Transverse colon (tissue), 4 donors: ENCODE measurements at places on chromosomes 16 and 17. TPM values are rescaled to one million over a fixed set of nuclear protein-coding genes. Genes with fewer than 3 reads are reported as not detected.
A peak's percentile ranks its signal among the peaks of the same experiment; 100 is the strongest.

- no peaks in the 10 kb centered on the region for H3K36me3 ChIP-seq
- H3K27me3 ChIP-seq: no peaks in the 10 kb centered on the region
- H3K4me3 ChIP-seq: no peak overlapping the region
- H3K27ac ChIP-seq: peak overlapping the region; percentile 80
- peak; percentile 87 for DNase-seq
These were observed 2.0 kb upstream of the C17orf99 start for GRCh38 chr17:78144147-78144719.

DNA sequence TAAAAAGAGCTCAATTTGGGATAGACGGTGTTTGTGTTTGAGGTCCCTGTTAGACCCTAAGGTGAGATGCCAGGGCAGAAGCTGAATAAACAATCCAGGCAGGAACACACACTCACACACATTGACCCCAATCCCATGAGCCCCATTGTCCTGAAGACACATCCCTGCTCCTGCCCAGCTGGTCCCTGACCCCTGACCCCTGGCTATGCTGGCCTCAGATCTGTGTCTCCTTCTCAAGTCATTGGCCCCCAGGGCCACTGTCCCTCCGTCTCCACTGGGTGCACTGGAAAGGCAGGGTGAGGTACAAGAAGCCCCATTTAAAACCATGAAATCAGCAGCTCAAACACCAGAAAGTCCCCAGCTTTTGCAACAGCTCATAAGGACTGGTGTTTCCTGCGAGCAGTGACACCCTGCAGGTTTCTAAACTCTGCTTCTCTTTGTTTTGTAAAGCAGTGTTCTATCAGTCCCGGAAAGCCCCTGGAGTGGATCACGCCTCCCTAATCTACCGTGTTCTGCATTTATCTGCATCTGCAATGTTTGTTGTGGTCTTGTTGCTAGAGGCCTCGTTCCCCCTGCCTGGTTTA, 18.0 kb upstream of the ASGR2 start:
- H3K36me3 ChIP-seq: no peaks in the 10 kb centered on the region
- peak overlapping the region; percentile 66 for H3K27ac ChIP-seq
- H3K27me3 ChIP-seq: peaks cover 28% of the 10 kb centered on the region
- peak; percentile 27 for DNase-seq

DNA sequence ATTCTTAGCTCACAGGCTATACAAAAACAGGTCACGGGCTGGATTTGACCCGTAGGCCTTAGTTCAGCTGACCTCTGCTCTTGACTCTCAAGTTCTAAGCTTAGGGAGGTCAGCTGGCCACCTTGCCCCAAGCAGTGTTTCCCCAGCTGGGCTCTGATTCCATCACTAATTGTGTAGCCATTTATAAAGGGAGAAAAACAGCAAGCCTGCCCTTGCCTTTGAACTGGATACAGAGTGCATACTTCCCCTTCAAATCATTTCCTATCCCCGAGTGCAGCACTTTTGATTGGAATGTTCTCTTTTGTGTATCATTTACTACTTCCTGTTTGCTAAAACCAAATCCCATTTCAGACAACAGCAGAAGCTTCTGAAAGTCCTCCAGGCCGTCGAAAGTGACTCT, 153.6 kb downstream of the KATNIP start:
- no peaks in the 10 kb centered on the region for H3K36me3 ChIP-seq
- no peak overlapping the region for H3K4me3 ChIP-seq
- H3K27ac ChIP-seq: no peak overlapping the region

GOSR2 gene
- 65.4 TPM for total RNA-seq

ASPHD1 gene
- total RNA-seq: 1.2 TPM

MAP3K14 gene
- 23.7 TPM for total RNA-seq

IRX5 gene
- not detected for total RNA-seq
